ENCODE measurements at places on chromosomes 3 and 15.

DNA sequence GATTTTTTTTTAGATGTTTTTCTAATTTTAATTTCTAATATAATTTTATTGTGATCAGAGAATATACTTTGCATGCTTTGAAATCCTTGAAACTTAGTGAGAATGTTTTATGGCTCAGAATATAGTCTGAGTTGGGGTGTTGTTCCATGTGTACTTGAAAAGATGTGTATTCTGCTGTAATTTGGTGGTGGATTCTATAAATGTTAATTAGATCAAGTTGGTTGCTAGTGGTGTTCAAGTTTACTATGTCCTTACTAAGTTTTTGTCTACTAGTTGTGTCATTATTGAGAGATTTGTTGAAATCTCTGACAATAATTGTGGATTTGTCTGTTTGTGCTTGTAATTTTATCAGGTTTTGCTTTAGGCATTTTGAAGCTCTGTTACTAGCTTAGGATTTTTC, 29.7 kb downstream of the GLCE start:
- no peak for DNase-seq

GRCh38 chr3:177887475-177887874, 648.8 kb upstream of the KCNMB2 start:
- DNase-seq: no peak

- no peak for DNase-seq
Observed at GRCh38 chr3:18250991-18251390, 174.1 kb downstream of the SATB1 start.

DNA sequence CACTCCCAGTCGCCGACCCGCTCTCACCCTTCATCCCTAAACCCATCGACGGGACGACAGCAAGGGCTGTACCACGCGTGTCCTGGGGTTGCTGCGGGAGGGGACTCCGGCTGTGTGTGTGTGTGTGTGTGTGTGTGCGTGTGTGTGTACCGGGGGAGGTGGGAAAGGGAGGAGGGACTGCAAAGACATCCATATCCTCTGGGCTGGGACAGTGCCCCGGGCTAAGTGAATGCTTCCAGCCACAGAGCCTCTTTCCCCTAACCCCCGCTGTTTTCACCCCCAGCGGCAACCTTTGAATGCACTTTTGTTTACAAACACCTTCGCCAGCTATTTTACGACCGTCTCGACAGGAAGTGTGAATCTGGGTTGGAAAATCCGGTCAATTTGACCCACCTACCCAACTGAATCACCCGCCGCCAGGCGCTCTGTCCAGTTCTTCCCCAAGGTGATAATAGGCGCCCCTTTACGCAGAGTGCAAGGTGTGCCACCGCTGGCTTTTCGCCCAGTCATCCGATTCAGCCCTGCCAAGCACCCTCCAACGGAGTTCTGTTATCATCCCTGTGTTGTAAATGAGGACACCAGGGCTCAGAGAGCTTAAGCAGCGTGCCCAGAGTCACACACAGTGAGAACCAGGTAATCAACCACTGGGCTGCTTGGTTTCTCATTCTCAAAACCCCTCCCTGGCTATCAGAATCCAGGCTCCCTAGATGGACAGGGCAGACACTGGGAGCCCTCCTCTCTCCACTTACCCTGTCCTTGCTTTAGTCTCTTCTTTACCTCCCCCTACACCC, 739 bp upstream of the AMOTL2 start:
- DNase-seq: no peak

DNA sequence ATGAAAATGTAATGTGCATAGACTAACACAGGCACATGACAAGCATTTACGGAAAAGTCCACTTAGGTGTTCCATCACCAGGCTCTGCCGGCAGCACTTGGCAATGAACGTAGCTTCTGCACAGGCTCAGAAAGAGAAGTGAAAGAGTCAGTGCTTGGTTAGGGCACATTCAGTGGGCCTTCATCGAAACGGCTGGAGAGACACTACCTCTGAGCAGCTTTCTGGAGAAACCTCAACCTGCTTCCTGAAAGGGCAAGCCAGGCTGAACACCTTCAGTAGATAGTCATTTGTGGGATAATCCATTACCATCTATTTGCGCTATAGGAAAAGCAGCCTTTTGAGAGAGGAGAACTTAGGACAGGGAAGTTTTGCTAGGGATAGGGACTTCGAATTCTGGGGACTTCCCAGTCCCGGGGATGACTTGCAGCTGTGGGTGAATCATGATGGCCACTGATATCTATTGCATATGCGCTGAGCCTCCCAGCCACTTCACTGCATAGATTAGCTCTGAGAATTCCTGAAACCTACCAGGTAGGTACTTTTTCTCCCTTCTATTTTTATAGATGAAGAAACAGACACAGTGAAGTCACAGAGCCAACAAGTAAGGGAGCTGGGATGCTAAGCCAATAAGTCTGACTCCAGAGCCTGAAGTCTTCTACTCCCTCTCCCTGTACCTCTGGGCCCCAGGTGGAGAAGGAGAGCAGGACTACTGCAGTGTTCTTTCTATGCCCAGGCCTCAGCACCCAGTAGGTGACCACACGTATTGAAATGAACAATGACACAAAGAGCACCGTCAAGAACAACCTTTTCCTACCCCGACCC, 4.2 kb upstream of the SH2D7 start:
- DNase-seq: no peak

- DNase-seq: peak; percentile 86
Observed at GRCh38 chr3:187739561-187740332, 5.5 kb downstream of the BCL6 start.

DNA sequence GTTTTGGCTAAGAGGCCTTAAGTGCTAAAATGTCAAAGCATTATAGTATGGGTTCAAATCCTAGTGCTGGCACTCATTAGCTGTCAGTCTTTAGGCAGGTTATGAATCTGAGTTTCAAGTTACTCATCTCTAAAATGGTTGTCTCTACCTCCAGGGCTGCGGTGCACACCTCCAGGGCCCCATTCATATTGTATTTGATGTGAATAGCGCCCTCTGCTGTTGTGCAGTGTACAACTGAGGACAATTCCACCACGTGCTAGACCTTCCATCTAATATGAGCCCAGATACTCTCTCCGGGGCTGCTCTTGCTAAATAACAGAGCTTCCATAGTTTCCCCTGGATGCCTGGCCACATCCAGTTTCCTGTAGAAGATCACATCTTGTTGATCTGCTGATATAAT, 54.3 kb downstream of the OXNAD1 start:
- DNase-seq: no peak

GRCh38 chr3:141231952-141232823, 563 bp downstream of the PXYLP1 start:
- no peak for DNase-seq

DNA sequence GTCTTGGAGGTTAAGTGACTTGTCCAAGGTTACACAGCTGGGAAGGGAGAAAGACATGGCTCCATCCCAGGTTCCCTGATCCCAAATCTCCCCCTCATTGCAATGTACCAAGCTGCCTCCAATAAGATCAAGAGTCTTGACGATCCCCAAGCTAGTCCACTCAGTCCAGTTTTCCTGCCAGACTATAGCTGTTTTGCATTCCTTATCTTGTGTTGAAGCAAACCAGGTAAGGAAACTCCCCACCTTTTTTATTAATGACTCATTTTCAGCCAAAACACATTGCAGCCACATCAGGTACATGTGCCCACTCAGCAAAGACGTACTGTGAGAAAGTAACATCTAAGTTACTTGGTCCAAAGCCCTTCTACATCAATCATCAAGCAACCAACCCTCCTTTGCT, 41.9 kb downstream of the LIPC start:
- no peak for DNase-seq

GRCh38 chr15:31932576-31932975, 97.7 kb upstream of the CHRNA7 start:
- DNase-seq: no peak

DNA sequence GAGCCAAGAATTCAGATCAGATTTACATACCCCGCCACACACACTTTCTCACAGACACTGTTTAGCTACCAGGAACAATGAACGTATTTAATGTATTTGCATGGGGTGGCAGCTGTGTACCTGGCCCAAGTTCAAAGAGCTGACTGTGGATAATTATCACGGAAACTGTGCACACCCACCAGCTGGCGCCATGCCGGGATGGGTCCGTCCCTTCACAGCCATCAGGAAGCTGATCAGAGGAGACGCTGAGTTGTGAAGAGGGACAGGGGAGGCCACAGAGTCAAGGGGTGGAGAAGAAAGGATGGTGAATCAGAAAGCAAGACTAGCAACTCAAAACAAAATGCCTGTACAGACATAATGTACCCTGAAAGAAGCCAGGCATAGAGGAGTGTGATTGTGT, 13.1 kb upstream of the PLA2G4D start:
- DNase-seq: no peak

GRCh38 chr3:132461544-132461943, 44.2 kb downstream of the DNAJC13 start:
- no peak for DNase-seq

- DNase-seq: peak; percentile 21
Observed at GRCh38 chr3:156668073-156668763, 6.2 kb upstream of the TIPARP start.

- no peak for DNase-seq
Observed at GRCh38 chr15:89018207-89018606, 70.0 kb upstream of the ABHD2 start.

DNA sequence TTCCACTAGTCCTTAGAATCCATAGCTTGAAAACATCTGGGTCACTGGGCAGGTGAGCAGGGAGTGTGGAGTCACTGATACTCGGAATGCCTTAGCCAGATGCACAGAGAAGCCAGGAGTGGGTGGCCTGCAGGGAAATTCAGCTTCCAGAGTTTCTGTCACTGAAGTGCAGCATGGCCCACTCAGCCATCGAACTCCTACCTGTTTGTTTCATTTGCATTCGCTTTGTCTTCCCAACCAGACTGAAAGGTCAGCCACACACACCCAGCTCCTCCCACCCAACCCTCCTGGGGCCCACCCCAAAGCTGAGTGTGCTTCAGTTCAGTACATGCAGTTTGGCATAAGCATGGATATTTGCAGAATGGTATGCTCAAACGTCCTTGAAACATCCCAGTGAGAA, 124.5 kb upstream of the ATP10A start:
- DNase-seq: no peak

DNA sequence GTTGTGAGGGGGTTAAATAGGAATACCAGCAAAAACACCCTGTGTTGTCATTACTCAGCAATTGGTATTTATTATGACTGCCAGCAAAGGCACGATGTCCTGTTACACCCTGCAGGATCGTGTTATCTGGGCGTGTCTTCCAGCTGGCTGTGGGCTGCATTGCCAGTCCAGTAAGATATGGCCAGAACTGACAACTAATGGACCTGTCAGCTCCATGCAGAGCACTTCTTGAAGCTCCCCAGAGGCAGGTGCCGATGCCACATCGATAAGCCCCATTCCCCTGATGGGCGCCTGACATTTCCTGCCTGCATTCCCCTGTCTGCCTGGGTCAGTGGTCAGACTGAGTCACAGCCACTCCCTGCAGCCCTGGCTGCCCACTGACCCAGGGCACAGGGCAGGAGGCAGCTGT, 79.7 kb upstream of the RASGRF1 start:
- peak; percentile 8 for DNase-seq

GRCh38 chr15:81293728-81294515, 30.0 kb downstream of the STARD5 start:
- no peak for DNase-seq

DNA sequence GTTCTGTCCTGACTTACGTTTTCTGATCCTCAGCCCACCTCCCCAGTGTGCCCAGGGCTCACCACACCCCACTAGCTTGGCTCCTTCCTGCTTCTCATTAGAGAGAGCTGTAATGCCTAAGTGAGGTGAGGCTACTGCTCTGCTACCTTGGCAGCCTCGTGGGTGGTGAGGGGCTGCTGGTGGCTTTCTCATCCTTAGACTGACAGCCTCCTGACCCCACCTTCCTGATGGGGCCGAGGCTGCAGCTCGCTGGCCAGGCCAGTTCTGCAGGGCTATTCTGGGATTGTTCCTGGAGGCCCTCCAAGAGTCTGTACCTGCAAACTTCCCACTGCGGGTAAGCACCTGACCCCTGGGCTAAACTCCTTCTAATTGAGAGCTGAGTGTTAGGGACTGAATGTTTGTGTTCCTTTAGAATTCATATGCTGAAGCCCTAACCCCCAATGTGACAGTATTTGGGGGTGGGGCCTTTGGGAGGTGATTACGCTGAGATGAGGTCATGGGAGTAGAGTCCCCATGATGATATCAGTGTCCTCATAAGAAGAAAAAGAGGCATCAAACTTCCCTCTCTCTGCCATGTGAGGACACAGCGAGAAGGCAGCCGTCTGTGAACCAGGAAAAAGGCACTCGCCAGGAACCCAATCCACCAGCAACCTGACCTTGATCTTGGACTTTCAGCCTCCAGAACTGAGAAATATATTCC, 38.1 kb upstream of the IQSEC1 start:
- no peak for DNase-seq

DNA sequence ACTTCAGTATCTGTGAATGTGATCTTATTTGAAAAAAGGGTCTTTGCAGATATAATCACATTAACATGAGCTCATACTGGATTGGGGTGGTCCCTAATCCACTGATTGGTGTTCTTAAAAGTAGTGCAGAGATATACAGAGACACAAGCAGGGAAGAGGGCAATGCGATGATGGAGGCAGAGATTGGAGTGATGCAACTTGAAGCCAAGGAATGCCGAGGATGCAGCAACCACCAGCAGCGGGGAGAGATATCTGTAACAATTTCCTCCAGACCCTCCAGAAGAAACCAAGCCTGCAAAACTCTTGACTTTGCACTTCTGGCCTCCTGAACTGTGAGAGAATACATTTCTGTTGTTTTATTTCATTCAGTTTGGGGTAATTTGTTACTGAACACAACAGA, 171.0 kb upstream of the MBNL1 start:
- DNase-seq: no peak

DNA sequence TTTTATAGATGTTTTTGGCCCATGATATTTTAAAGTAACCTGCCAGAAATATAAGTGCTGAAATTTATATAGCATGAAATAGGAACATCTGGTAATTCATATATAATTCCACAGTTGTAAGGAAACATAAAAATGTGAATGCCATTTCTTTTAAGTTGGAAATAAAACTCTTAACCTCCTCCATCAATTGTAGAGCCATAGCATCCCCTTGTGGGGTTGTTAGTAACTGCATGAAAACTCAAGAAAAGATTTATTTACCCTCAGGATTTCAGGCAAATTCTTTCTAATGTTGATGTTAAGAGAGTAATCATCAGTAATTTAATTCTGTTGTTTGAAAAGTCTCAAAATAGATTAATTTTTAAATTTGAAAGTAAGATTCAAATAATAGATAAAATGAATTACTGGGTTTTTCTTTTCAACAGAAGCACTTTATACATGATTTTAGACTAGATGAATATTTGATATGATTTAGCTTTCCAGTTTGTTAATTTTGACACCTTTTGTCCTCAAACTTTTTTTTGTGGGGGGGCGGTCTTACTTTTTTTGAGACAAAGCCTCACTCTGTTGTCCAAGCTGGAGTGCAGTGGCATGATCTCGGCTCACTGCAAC, 74.7 kb downstream of the RASA2 start:
- DNase-seq: peak; percentile 69

GRCh38 chr3:197397838-197398237, 99.4 kb upstream of the DLG1 start:
- DNase-seq: no peak

- DNase-seq: peak; percentile 28
Observed at GRCh38 chr15:69126054-69126469, 34.4 kb upstream of the GLCE start.

Measured in fibroblast of the conjunctiva (primary cell).